Myometrial cell (primary cell): ENCODE measurements at places on chromosomes 1 and 21. TPM values are rescaled to one million over a fixed set of nuclear protein-coding genes. Genes with fewer than 3 reads are reported as not detected.

MMEL1 gene
- total RNA-seq: not detected in 2 replicates

CCDC17 gene
- total RNA-seq: under 0.01 and 0.86 TPM in 2 replicates

DTL gene
- total RNA-seq: 6.1 and 7.8 TPM in 2 replicates

BTBD19 gene
- total RNA-seq: 2.0 and 5.1 TPM in 2 replicates

SLC50A1 gene
- total RNA-seq: 78.3 and 119 TPM in 2 replicates

SPATA46 gene
- not detected in 2 replicates for total RNA-seq

KHDC4 gene
- total RNA-seq: 18.1 and 28.3 TPM in 2 replicates

PRRX1 gene
- total RNA-seq: 35.8 and 41.2 TPM in 2 replicates

SNX7 gene
- total RNA-seq: 25.5 and 31.4 TPM in 2 replicates

BTBD8 gene
- 2.6 and 3.9 TPM in 2 replicates for total RNA-seq

SLAMF6 gene
- not detected in 2 replicates for total RNA-seq

SH3BP5L gene
- total RNA-seq: 18.5 and 21.1 TPM in 2 replicates

NGF gene
- total RNA-seq: not detected in 2 replicates

C21orf91 gene
- 4.3 and 7.2 TPM in 2 replicates for total RNA-seq

RBP7 gene
- total RNA-seq: not detected in 2 replicates

AKT3 gene
- total RNA-seq: 10.4 and 16.5 TPM in 2 replicates

ABCA4 gene
- total RNA-seq: under 0.01 TPM in 2 replicates

C1orf141 gene
- total RNA-seq: not detected in 2 replicates

SPRR2A gene
- not detected in 2 replicates for total RNA-seq

HCRTR1 gene
- not detected in 2 replicates for total RNA-seq

VWA5B1 gene
- total RNA-seq: not detected in 2 replicates
